Stimulated activated CD8-positive, alpha-beta memory T cell treated with anti-CD3 and anti-CD28 coated beads, Interleukin-7, amount 100 ng/mL, for 1 hour (primary cell): ENCODE measurements at places on chromosomes 4 and X.

DNA sequence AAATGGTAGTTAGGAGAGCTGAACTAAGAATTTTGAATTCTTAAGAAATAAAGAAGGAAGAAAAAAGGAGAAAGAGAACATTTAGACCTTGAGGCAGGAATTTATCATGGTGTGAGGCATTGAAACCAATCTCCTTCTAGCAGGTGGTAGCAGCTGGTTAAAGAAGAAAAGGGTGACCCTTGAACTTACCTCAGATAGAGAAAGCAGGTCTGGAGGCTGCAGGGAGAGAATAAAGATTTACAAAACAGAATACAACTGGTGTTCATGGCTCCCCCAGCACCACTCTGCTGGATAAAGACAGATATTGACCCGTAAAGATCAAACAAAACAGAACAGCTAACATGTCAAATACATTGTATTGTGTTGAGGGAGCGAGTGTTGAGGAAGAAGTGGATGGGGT lies 56.0 kb downstream of the NCAPG start:
- no peak for DNase-seq

GRCh38 chrX:33188881-33189280 lies 22.5 kb downstream of the DMD start:
- DNase-seq, result no peak

DNA sequence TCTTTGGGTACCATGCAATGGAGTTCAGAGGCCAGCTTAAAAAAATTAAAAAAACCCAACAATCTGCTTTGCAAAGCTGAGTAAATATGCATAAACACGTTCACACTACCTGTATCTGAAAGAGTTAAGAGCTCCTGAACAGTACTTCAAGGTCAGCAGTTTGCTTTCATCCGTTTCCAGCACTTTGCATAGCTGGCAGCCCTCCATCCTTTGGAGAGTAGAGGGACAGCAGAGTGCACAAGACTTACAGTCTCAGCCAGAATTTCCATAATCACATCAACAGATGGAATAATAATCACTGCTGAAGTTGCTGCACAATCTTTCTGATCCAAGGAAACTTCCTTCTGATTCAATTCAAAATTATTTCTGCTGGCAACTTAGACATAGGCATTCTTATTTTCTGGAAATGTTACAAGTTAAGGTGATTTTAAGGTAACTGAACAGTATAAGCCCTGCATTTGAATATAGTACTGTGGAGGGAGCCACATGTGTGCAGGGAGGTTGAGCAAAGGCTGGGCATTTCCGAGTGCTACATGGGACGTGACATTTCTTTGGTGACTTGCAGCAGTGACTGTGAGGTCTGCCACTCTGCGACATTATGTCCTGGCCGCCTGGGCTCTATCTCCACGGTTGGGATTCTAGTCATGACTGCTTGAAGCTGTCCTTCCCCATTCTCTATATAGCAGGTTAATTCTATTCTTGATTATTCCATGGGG lies 73.5 kb upstream of the EMCN start:
- DNase-seq, result no peak

GRCh38 chrX:108734426-108734825 lies 1.9 kb downstream of the IRS4 start:
- DNase-seq, result no peak

- no peak for DNase-seq
Measured at GRCh38 chr4:8093587-8094274, 64.9 kb downstream of the ABLIM2 start.

GRCh38 chr4:139171876-139172691 lies 4.9 kb downstream of the ELF2 start:
- DNase-seq, result no peak

GRCh38 chr4:134747108-134747805 lies 545.7 kb upstream of the PABPC4L start:
- no peak for DNase-seq

DNA sequence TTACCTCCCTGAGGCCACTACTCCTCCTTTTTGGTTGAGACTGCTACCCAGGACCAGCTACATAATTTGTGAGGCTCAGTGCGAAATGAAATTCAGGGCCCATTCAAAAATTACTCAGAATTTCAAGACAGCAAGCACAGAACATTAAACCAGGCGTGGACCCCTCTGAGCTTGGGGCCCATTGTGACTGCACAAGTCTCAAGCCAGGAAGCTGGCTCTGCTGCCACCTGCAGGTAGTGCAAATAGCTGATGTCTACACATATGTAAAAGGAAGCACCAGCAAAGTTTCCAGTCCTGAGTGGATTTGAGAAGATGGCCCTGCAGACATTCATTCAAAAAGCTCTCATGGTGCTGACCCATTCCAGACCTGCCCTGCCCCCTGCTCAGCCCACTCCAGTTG lies 213.4 kb upstream of the LNX1 start:
- no peak for DNase-seq

- no peak for DNase-seq
Measured at GRCh38 chr4:177391287-177391686, 51.0 kb downstream of the AGA start.

- DNase-seq, result no peak
Measured at GRCh38 chr4:48329976-48330375, 11.4 kb upstream of the SLAIN2 start.

DNA sequence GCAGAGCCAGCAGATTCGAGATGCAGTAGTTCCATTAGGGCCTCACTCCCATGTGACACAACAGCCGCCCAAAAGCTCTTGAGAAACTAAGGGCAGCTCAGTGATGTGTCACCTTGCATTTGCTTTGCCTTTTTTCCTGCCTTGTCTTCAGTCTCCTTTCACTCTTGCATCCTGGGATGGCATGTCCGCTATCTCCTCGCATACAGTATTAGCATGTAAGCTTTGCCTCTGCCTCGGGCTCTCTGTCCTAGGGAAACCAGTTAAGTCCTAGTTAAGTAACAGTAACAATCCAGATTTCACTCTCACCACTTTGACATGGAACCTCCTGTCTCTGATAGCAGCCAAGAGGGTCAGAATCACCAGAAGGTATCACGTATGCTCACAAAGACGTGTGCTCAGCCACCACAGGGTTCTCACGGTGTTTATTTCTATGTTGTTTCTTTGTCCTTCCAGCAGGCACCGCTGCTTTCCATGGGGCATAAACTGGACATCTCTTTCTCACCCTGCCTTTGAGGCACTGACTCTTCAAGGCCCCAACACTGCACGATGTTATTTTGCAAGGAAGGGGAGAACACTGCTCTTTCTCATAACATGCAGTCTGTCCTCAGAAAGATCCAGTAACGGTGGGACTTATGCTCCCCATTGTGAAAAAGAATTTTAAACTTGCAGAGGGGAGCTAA lies 26.7 kb upstream of the SORBS2 start:
- no peak for DNase-seq

GRCh38 chrX:109472939-109473735 lies 8.7 kb downstream of the GUCY2F start:
- no peak for DNase-seq

- DNase-seq, result no peak
Measured at GRCh38 chrX:30762755-30763154, 109.5 kb downstream of the GK start.

DNA sequence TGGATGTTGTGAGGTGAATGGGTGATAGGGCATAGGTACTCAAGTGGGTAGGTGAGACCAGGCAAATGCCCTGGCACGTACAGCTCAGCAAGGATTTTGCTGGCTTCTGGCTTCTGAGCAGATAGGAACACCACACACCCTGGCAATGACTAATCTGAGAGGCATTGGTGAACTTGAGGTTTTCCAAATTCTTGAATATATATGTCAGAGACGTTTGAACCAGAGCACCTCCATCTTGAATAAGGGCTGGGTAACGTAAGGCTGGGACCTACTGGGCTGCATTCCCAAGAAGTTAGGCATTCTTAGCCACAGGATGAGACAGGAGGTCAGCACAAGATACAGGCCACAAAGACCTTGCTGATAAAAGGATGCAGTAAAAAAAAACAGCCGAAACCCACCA lies 204.5 kb downstream of the NLGN4X start:
- no peak for DNase-seq

GRCh38 chr4:147864607-147865006 lies 132.7 kb downstream of the ARHGAP10 start:
- no peak for DNase-seq

- DNase-seq, result peak; percentile 27
Measured at GRCh38 chr4:148056879-148057278, 325.0 kb downstream of the ARHGAP10 start.

DNA sequence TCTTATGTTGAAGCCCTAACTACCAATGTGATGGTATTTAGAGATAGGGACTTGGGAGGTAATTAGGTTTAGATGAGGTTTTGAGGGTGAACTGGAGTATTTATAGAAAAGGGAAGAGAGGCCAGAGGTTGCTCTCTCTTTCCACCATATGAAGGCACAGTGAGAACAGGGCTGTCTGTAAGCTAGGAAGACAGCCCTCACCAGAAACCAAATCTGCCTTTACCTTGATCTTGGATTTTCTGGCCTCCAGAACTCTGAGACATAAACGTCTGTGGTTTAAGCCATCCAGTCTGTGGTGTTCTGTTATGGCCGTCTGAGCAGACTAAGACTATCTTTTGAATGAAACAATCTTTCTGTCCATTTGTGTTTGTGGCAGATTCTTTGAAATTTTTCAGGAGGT lies 223.7 kb downstream of the PDHA2 start:
- DNase-seq, result no peak

GRCh38 chr4:5158825-5159224 lies 107.5 kb downstream of the STK32B start:
- DNase-seq, result no peak

DNA sequence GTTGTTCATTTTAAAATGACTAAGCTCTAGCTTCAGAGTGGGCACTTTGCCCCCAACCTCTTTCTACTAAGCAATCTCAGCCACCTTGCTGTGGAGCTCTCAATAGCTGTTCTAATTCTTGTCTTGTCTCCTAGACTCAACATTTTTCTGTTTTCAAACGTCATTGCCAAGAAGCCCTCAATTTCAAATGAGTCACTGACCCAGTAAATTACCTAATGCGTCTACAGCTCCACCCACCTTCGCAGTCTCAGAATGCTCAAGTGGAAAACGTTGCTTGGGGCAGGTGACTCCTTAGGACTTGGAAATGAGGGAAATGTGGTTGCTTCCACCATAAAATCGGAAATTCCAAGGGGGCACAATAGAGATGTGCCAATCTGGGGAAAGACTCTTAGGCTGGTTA lies 59.0 kb downstream of the ING2 start:
- no peak for DNase-seq

DNA sequence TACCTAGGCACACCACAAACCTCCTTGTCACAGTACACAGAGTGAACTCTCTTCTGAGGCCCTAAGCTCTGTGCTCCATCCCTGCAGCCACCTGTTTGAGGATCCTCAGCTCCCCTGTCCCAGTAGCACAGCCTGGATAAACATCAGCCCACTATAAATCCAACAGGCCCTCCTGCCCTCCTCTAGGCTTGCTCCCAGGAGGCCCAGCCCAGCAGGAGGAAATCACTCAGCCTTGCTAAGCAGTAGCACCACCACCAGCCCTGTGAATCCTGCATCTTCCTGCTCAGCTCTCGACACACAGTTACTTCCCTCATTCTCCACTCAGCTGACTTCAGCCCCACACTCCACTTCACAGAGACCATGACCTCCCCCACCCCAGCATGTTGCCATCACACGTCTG lies 273.9 kb downstream of the BCOR start:
- DNase-seq, result no peak

DNA sequence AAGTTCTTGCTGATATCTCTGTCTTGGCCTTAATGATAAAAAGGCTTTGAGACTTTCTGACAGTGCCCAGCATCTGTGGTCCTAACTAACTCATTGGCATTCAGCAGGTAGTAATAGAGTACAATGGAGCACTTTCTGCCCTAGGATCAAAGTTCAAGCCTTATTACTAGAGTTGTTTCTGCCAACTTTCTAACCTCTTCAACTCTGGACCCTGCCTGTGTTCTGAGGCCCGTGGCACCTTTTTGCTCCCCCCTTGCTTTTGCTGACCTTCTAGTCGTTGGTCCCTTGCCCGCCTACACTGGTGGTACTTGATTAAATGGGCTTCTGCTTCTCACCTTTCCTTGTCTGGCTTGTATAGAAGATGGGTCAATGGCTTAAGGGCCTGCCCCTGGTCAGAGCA lies 126.3 kb downstream of the PPARGC1A start:
- DNase-seq, result no peak

DNA sequence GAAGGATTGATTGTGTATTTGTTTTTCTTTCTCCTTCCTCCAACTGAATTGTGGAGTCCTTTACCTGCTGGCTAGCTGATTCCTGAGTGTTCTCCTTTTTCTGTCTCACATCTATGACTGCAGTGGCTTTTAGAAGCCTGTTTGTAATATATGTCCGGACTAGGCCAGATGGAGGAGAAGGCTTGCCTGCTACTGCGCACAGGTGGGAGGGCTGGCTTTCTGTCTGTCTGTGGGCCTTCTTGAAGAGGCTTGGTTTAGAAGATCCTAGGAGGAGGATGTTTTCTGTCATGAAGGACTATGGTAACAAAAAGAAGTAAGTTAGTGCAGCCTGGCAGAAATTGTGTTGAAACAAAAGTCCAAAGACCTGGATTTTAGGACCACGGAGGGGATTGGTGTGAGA lies 8.5 kb downstream of the PPP1R3F start:
- DNase-seq, result no peak

DNA sequence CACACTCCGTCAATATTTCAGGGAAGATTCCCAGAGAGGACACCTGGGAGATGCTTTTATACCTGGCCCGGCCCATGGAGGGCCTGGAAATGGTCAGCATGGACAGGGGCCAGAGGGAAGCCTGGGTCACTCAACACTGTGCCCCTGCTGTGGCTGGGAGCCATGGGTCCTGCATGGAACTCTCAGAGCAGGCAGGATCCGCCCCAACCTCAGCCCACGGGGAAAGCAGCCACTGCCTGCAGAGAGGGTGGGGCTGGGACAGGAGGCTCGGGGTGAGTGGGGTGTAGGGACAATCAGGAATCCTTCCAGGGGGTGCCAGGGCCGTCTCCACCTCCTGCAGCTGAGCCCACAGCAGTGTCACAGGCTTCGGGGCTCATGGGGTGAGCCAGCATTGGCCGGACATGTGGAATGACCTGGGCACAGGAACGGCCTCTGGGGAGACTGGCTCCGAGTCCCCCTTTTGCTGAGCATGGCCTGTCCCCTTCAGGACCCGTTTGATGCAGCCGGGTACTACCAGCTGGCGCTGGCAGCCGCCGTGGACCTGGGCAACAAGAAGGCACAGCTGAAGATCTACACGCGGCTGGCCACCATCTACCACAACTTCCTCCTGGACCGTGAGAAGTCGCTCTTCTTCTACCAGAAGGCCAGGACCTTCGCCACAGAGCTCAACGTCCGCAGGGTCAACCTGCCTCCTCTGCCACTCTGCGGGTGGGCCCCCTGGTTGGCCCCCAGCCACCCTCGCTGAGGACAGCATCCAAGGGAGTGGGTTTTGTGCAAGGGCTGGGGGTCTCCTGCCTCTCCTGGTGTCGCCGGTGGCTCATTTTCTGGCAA lies 29.1 kb upstream of the HTRA3 start:
- no peak for DNase-seq

GRCh38 chr4:28248269-28248668 lies 1387.6 kb downstream of the STIM2 start:
- no peak for DNase-seq

- DNase-seq, result no peak
Measured at GRCh38 chr4:81704461-81704860, 232.8 kb upstream of the RASGEF1B start.

- no peak for DNase-seq
Measured at GRCh38 chr4:105896461-105896942, 1.2 kb downstream of the NPNT start.

- no peak for DNase-seq
Measured at GRCh38 chr4:140116442-140117104, 37.4 kb downstream of the MAML3 start.
